ENCODE measurements at places on chromosomes 4 and X.

GRCh38 chrX:68079961-68080360 lies 353.3 kb downstream of the OPHN1 start:
- DNase-seq, result no peak

- no peak for DNase-seq
These were observed 52.4 kb upstream of the HPSE start for GRCh38 chr4:83387012-83387411.

GRCh38 chr4:40890199-40890598 lies 140.4 kb downstream of the NSUN7 start:
- DNase-seq, result no peak

DNA sequence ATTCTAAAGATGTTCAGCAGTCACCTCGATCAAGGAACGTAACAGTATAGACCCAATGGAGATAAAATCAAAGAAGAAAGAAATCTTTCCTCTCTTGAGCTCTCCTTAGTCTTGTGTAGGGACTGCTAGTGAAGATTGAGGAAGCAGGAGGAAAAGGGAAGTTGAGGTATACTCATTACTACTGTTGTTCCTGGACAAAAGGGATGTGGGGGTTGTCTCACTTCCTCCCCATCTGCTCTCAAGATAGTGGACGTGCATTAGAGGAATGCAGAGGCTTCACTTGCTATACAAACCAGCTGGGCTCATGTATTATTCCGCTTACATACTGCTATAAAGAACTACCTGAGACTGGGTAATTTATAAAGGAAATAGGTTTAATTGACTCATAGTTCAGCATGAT lies 208.9 kb upstream of the ARHGEF9 start:
- DNase-seq, result no peak
